ENCODE measurements at places on chromosomes 2 and 18. TPM values are rescaled to one million over a fixed set of nuclear protein-coding genes. Genes with fewer than 3 reads are reported as not detected.

DNA sequence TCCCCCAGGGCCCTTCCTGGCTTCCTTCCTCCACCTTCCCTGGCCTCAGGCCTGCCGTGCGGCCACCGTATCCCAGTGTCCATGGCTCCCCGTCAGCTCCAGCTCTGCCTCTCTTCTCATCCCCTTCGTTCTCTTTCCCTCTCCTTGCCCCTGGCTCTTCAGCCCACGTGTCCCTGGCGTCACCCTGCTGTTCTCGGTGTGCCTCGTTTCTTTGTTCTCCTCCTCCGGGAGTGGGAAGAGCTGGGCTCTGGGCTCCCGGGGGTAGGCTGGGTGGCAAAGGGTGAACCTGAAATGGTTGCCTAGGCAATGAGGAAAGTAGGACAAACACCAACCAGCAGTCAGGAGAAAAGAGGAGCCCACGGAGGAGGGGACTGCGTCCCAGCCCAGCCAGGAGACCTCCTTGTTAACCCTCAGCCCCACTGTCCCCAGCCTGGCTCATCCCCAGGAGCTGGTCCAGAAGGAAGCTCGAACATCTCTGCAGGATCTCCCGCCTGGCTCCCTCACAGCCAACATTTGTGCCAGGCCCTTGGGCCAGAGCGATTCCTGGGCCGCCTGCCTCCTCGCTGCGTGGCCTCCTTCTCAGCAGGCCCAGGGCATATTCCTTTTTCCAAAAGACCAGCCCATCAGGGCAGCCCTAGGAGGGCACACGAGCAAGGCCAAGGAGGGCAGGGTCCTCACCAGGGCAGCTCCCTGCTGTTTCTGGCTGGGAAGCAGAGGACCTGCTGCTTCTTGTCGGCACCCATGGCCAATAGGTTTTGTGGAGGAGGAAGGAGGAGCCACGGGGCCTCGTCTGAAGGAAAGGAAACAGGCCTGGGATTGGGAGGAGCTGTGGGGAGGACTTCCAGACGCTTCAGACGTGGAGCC lies 30.9 kb upstream of the DNMT3A start:
- ATAC-seq = no peak

GRCh38 chr2:239321596-239322415 lies 79.0 kb downstream of the HDAC4 start:
- ATAC-seq = no peak

DNA sequence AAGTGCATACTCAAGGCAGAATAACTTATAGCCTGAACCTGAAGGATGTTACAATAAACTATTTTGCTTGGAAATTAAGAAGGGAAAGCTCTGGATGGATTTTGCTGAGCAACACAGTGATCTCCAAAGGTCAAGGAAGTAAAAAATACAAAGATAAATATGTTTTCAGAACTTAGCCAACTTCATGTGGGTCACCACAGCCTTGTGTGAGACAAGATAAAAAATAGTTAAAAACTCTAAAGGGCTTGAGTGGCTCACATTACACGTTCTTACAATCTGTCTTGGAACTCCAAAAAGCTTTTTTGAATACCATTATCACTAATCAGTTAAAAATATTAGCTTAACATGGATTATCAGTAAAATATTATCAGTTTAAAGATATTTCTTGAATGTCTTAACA lies 28.9 kb upstream of the MTX2 start:
- ATAC-seq = no peak

DNA sequence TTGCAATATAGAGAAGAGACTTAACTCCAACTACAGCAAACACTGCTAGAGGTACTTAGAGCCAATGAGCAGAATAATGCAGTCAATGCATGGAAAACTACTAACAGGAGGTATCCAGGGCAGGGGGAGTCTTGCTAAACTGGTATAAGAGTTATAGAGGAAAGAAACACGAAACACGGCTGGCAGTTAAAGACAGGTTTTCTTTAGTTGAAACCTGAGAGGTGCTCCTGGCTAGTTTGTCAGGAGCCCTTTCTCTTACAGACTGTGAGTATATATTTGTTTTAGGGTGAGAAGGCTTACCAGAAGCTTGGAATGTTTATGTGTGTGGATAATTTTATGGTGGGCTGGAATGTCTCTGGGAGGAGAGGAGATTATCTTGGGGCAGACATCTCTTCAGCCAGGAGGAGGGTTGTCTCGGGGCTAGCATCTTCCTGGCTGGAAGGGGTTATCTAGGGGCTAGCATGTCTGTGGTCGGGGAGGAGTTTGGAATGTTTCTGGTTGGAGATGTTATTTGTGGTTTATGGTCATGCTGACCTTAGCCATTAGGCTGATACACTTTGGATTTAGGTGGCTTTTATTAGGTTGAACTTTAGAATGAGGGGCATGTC lies 1048.8 kb downstream of the DPP10 start:
- no peak for ATAC-seq

DNA sequence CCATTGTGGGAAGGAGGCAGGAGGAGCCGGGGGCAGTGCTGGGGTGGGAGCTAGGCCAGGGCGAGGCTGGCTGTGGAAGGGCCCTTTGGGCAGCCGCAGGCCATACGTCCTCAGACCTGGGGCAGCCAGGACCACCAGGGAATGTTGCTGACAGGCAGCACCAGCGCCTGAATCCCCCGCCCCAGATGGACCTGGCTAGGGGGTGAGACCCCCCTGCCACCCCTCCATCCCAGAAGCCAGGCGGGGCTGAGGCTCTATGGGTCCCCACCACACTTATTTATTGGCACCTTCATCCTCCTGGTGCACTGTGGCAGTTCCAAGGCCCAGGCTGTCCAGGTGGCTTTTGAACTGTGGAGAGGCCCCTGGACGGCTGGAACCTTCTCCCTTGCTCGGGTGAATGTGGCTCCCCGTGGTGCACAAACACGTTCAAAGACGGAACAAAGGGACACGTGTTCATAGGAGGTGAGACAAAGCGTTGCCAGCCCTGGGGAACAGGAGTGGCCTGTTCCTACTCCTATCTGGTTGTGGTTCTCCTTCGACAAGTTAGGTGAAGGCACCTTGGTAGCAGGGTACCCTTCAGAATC lies 35.1 kb downstream of the RAMP1 start:
- ATAC-seq = no peak

DNA sequence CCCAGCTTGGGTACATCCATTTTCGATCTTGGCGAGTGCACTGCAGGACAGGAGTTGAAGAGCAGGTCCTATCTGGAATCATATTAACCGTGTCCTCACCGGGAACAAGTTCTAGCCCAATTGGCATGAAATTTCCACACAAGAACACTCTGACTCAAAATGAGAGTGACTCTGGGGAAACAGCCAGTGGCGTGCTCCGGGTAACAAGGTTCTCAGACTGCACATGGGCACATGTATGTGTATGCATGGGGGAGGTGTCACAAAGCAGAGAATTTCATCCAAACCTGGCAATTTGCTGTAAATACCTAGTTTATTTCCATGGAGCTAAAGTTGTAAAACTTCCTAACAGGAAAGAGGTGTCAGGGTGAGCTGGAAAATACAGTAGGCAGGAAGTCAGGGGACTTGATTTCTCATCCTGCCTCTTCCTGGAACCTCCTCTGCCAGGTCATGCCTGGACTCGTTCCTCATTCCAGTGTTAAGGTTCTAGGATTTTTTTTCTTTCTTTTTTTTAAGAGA lies 1.7 kb downstream of the TUBB6 start:
- ATAC-seq = peak; percentile 40

GPAT2 gene
- 0.44 TPM for total RNA-seq

DNA sequence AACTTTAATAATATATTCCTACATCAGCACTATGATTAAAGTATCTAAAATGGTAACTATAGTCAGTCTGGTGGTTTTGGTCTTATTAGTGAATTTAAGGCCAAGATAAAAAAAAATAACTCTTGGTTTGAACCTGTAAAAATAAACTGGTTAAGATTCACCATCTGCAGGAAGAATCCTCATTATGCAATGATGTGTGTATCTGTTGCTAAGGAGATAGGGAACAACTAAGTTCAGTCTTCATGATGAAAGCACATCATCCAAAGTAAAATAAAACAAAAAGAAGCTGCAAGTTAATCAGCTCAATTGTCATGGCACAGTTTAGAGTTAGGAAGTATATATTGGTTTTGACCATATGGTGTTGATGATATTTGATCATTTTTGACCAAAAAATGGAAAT lies 466.0 kb downstream of the NYAP2 start:
- no peak for ATAC-seq

CCL20 gene
- total RNA-seq = 2.8 TPM

GAD1 gene
- total RNA-seq = 1.1 TPM

- ATAC-seq = no peak
Measured at GRCh38 chr18:60329131-60329530, 43.4 kb downstream of the MC4R start.

GRCh38 chr2:160928854-160929301 lies 231.3 kb upstream of the TANK start:
- ATAC-seq = no peak

- ATAC-seq = peak; percentile 78
Measured at GRCh38 chr2:121075006-121075551, 209.9 kb downstream of the TFCP2L1 start.

GRCh38 chr18:76568731-76569130 lies 73.7 kb upstream of the ZNF516 start:
- ATAC-seq = no peak

SATB2 gene
- 1.1 TPM for total RNA-seq
